ENCODE measurements at places on chromosomes 1 and 21.

DNA sequence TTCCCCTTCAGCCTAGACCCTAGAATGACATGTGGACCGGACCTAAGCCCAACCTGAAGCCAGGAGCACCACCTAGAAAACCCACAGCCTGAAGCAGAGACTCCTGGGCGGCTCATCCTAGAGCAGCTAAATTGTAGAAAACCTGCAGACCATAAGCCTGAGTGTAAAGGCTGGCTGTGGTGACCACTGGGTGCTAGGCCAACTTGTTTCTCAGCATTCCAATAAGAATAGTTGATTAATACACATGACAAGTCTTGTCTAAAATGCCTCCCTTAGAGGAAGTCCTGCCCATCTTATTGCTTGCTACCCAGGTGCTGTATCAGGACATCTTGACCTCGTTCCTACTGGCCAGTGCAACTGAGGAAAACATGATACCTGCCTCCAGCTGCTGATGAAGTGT is 23.3 kb upstream of the CASQ2 start:
- DNase-seq: no peak

DNA sequence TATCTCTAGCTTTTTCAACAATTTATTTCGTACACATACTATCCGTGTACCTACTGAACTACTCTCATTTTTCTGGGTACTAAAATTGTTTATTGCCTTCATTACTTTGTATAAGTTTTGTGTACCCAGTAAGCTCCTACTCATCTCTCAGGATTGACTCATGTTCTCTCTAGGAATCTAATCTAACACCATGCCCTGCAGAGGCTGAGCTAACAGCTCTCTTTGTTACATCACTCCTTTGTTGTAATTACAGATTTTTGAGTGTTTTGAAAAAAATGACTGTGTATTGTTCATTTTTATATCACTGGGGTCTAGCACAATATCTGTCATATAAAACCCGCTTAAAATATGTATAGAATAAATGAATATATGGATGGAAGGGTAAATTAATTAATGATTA is 167.1 kb downstream of the ATP6V1G3 start:
- DNase-seq: no peak

DNA sequence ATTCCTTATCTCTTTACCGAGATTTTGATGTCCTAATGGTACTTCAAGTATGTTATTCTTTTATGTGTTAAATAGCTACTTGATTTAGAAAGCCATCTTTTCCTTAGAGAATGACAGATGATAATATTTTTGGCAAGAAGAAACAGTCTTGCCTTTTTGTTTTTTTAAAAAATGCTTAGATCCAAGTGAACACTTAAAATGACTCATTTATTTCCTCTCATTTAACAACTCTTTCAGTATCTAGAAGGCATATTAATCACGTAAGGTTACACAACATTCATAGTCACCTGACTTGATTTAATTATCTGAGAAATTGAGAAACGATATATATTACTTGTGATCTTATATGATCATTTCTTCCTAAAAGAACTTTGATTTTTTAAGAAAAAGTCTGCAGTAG is 52.4 kb downstream of the SUCO start:
- no peak for DNase-seq

GRCh38 chr1:3132660-3133059 is 63.7 kb downstream of the PRDM16 start:
- no peak for DNase-seq

Data from NCI-H774 (cell line).